NCI-H2081 treated with DMSO at 0.1 percent for 48 hours (cell line): ENCODE measurements at places on chromosomes 1 and 21.

GRCh38 chr1:171654942-171655745, 2.7 kb upstream of the MYOC start:
- DNase-seq = no peak

DNA sequence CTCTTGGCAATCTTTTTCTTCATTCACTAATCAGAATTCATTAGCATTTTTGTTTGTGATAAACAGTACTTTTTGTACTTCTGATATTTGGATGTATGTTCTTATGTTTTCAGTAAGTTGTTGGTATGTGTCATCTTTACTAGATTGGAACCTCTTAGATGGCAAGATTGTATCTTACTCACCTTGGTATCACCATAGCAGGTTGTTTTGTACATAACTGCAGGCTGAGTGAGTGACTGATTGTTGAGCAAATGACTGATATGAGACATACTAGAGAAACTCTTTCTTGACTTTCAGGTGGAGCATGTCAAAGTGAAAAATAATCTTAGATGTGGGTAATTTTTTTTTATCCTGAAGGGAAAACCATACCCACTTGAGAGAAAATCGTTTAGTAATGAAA, 173.7 kb downstream of the CLEC20A start:
- DNase-seq = no peak

DNA sequence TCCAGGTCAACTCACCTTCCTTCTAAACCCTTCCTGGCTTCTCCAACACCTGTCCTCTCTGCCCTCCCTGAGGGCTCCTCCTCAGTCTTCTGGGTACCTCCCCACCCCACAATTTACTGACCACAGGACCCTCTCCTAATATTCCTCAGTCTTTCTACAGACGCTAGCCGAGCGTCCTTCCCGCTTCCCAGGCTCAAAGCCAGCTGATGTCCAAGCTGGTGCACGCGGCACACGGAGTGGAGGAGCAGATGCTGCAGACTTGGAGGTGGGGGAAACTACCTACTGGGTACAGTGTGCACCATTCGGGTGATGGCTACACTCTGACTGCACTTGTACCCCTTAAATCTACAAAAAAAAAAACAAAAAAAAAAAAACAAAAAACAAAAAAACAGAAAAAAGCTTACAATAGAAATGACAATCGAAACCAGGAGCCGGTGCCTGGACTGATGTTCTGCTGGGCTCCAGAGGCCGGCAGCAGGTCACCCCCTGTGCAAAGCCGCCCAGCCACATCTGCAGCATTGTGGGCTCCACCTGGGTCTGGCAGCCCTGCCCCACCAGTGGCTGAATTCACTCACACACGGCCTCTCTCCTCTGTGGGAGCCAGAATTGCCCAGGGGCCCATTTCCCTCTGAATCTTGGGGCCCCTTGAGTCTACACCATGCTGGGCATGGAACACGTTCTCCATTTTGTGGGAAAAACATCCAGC, 7.0 kb downstream of the TRIM11 start:
- no peak for DNase-seq

DNA sequence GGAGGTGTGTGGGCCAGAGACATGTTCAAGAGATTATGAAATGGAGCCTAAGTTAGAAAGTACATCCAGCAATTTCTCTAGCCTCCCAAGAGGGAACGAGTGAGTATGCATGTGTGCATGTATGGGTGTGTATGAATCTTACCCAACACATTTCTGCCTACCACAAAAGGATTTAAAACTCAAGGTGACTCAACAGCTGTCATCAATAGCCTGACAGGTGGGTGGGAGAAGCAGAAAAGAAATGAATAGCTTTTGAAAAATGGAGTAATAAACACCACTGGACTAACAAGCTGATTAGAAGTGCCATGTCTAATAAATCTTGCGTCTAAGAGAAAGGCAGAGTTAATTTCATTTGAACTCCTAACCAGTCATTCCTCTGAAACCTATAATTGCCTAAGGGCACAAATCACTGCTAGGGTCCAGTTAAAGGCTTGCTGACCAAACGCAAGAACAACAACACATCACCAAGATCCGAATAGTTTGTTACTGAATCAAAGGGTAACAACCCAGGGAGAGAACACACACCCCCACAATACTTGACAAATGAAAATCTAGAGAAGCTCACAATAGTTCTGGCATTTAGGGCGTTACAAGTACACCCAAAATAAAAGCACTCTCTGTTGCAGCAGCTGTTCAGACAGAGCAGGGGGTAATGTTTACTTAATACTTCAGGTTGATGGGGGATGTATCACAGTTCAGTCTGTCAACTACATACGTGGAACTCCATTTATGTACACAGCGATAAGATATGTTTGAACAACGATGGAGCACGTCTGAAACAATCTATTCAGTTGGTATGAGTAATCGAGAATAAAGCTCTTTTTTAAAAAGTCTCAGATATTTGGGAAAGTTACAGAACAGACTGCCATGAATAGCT, 1.4 kb downstream of the KIAA0319L start:
- DNase-seq = peak; percentile 97

DNA sequence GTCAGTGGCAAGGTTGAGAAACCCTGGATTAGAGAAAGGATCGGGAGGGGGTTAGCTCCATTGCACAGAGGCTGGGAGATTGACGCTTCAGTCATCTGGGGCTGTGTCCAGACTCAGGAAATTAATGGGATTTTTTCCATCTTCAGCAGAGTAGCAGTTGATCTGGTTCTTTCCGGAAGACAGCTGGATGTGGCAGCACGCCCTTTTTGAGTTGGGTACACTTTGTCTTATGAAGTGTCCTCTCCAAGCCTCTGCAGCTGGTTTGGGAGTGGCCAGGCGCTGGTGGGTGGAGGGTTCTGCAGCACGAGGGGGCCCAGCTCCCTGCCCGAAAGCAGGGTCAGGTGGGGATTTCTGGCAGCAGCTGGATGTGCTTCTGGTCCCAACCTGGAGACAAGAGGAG, 95.1 kb downstream of the TAS1R2 start:
- DNase-seq = no peak

DNA sequence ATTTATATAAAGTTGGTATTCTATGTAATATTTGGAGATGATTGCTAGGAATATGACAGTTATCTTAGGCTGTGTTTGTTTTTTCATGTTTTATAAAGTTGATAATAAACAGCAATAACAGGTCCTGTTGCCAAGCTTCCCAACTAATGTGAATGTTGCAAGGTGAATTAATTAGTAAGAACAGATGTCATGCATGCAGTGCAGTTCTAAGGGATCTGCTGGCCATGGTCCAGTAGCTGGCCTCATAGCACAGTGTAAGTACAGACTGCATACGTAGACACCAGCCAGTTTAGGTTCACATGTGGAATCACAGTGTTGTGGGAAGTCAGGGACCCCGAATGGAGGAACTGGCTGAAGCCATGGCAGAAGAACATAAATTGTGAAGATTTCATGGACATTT, 478.2 kb downstream of the NEGR1 start:
- DNase-seq = no peak

DNA sequence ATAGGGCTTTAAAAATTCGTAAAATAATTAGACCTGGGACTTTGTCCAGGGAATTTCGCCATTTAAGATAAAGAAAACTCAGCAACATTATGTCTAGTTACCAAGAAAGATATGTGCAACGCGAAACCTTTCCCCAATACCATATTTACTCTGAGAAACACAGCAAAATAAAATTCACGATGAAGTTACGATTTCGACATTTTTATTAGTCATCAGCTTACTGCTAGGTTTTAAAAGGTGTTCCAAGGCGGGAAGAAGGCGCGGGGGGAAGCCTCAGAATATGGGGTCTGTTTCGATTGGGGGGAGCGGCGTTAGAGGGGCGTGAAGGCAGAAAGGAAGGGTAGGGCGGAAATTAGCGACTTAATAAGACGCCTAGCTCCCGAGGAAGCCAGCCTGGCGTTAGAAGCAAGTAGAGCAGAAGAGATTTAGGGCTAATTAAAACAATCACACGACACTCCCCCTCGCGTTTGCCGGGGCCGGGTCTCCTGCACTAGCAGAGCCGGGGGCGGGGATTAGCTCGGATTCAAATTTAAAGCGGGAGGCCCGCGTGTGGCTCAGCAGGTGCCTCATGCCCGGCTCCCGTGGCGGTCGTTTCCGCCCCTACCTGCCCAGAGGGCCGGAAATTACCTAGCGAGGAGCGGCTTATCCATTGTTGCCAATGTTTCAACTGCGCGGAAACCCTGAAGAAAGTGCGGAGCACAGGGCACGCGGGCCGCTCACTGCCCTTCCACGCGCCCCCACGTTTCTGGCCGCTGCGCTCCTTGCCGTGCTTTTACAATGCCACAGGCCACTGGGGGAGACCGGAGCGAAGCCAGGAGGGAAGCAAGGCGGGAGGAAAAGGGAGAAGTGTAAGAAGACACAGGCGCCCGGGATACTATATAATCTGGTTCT, 795 bp upstream of the POU2F1 start:
- peak; percentile 84 for DNase-seq

- DNase-seq = no peak
Observed at GRCh38 chr21:41953249-41953830, 478 bp downstream of the C2CD2 start.

DNA sequence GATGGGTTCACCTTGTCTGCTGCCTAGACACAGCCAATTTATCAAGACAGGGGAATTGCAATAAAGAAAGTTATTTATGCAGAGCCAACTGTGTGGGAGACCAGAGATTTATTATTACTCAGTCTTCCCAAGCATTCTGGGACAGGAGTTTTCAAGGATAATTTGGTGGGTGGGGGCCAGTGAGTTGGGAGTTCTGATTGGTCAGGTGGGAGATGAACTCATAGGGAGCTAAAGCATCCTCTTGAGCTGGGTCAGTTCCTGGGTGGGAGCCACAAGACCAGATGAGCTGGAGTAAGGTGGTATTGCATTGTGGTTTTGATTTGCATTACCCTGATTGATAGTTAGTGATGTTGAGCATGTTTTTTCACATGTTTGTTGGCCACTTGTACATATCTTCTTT, 86.1 kb downstream of the PRKAB2 start:
- DNase-seq = no peak

GRCh38 chr1:162191396-162192305, 122.2 kb downstream of the NOS1AP start:
- no peak for DNase-seq

DNA sequence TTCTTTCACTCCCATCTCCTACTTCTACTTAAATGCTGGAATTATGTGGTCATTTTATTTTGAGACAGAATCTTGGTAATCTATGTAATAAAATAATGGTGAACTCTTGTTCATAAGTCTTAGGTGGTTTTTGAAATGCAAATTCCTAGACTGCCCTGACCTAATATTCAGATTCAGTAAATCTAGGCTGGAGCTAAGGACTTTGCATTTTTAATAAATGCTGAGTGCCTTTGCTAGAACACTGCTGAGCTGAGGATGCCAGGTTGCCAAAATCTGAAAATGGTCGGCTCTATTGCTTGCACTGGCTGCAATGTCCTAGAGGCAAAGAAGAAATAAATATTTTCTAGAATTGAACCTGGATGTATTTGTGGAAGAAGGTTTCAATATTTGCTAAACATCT, 187.4 kb downstream of the HMCN1 start:
- no peak for DNase-seq

- no peak for DNase-seq
Observed at GRCh38 chr1:207427832-207428585, 26.1 kb upstream of the CR2 start.

DNA sequence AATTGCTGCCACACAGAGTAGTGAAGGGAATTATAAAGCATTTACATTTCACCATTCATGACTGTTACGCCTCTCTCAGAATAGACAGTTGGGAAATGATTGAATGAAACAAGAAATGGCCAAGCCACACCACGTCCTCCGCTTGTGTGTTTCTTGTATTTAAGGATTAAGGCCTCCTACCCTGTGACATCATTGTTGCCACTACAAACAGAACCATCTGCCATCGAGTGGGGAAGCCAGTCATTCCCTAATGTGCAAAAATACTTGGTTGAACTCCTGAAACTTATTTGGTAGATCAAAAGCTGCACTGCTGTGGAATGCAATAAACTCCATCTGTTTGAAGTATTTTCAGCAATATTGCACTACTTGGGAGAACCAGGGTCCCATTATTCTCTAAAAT, 99.0 kb upstream of the C1orf105 start:
- DNase-seq = no peak

- no peak for DNase-seq
Observed at GRCh38 chr1:155509064-155509463, 53.5 kb downstream of the ASH1L start.

- no peak for DNase-seq
Observed at GRCh38 chr1:119347858-119348257, 20.7 kb upstream of the HAO2 start.

DNA sequence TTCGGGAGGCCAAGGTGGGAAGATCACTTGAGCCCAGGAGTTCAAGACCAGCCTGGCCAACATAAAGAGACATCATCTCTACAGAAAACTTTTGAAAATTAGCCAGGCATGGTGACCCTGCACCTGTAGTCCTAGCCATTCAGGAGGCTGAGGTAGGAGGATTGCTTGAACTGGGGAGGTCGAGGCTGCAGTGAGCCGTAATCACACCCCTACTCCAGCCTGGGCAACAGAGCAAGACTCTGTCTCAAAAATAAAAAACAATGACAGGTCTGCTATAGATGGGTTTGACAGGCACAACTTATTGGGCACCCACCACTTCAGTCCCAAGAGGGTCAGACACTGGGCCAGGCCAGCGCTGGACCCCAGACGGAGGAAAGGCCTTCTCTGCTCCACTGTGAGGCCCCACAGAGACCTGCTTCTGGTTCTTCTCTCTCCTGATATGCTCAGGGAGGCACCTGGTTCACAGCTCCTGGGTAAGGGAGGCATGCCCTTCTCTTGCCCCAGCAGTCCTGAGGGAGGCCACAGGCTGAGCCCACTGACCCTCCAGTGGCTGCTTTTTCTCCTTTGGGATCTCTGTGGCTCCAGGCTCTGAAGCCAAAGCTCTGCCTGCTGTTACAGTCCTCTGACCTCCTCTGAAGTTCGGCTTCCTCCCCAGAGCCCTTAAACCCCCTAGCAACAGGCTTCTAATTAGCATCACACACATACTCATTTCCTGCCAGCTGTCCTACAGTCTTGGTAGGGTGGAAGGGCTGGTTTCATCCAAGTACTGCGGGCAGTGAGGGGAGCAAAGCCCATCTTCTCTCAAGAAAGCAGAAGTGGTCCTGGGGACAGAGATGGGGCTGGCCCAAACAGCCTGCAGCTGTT, 14.4 kb downstream of the S100A16 start:
- DNase-seq = peak; percentile 25

DNA sequence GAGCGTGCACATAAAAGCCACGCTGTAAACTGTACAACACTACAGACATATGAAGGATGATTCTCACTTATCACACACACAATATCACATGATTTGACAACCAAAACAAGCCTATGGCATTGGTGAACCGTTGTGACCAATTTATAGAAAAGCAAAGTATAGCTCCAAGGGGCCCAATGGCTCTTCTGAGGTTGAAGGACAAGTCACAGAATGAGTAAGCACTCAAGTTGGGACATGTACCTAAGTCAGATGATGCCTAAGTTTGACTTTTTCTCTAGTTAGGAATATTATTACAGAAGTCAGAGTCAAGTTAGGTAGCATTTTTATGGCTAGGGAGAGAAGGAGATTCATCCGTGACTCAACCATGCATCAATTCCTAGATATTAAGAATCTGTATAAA, 45.7 kb downstream of the PLPP3 start:
- no peak for DNase-seq
